T-cell (primary cell): ENCODE measurements at places on chromosomes 5 and 9. TPM values are rescaled to one million over a fixed set of nuclear protein-coding genes. Genes with fewer than 3 reads are reported as not detected.
A peak's percentile ranks its signal among the peaks of the same experiment; 100 is the strongest.

GRCh38 chr9:87554171-87554910, 56.7 kb downstream of the DAPK1 start:
- no peak for DNase-seq

GRCh38 chr9:130219661-130220096, 45.9 kb upstream of the HMCN2 start:
- DNase-seq = no peak

GRCh38 chr5:149452007-149452664, 73.0 kb upstream of the IL17B start:
- no peak for DNase-seq

Gene SNX24
- total RNA-seq = 3.8 TPM

DNA sequence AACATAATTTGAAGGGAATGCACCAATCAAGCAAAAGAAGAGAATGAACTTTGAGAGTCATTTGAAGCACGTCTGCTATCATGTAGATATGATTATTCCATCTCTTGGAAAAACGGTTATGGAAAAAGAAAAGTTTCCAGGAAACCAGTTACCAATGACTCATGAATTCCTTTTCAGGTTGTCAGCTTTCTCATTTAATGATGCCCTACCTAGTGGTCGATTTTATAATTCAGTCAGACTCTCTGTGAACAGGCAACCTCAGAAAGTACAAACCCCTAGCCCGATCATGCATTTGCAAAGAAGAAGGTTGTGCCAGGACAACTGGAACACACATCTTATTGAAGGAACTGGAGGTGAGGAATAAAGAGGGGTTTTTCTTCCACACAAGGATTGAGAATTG, 355.1 kb upstream of the GRIA1 start:
- DNase-seq = no peak

Gene ARL14EPL
- total RNA-seq = not detected

- DNase-seq = no peak
Observed at GRCh38 chr9:107750741-107751566, 261.4 kb upstream of the KLF4 start.

Gene TAF1L
- not detected for total RNA-seq

DNA sequence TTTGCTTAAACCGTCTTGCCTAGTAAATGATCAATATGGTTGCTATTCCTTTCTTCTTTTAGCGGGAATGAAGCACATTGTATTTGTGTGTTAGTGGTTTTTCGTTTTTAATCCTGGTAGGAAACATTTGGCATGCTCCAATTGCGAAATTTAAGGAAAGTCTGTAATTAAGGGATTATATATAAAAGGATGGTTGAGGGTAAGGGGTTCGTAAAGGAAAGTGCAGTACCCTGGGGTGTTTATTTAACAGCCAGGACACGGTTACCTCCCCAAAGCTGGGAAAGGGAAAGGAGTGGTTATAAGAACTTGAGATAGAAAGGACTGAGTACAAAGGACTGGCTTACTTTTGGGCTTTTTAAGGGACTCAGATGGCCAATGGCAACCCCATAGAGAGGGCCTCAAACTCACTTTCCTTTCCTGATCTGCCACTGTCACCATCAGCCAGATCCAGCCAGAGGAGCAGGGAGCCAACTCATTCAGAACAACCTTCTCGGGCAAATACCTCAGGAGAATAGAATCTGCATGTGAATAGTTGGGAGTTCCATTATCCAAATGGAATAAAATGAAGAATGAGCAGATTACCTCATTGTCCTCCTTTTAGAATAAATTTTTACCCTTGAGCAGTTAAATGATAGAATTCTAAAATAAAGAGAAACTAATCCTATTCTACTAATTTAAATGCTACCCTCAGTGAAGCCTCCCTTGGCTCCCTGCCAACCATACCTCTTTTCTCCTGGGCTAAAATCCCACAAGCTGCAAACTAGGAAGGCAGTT, 117.7 kb downstream of the SNCAIP start:
- DNase-seq = no peak

- DNase-seq = no peak
Observed at GRCh38 chr9:136337416-136338395, 10.4 kb downstream of the GPSM1 start.

DNA sequence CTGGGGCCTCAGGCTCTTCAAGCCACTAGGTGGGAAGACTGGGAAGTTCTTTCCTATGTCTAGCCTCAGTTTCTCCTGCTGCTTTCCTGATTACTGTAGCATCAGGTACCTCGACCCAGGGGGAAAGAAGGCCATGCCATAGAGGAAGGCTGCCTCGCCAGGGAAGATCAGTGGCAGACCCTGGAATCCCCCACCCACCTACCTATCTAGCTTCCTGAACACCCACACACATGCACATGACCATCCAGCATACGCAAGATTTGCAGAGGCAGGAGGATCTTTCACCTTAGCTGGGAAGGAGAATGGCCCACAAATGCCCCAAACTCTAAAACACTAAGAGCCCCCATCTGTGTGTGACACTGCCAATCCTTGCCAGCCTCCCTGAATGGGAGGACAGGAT, 8.0 kb downstream of the NR5A1 start:
- DNase-seq = no peak

DNA sequence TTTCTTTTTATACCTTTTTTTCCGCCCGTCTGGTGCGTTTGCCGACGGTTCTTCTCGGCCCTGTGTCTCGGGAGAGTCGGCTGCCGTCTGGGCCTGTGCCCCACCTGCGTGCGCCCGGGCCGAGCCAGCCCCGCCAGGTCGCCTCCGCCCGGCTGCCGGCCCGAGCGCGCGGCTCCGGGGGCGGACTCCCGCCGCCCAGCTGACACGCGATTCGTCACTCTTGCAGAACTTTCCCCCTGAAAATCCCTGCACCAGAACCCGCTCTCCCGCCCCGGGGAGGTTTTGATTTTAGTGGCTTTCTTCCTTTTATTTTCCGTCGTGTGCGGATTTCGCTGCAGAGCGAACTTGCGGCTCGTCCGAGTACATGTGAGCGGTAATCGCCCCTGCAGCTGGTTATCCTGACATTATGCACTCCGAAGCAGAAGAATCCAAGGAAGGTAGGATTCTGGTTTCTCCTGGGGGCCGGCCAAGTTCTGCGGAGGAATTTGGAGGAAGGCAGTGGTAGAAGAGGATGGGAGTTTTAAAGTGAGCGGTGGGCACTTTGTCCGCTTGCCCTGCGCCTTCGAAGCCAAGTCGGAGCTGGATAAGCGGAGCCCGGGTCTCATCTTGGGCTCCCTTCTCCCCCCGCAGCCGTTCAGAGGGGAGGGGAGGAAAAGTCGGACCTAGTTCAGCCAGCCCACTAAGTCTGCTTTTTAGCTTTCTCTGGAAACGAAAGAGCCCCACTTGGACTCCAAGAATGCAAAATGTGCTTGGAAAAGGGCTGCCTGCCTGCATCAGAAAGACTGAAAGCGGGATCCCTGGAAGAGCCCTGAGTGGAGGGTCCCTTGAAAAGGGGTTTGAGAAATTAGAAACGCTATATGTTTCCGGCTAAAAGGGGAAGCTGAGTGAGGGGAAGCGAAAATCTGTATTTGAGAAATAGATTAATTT, at the start of gene TNFAIP8:
TNFAIP8 (plus strand) TSS at position 335 of the 927 bp plus-strand sequence; CDS start at position 407, 72 bp downstream.
- peak; percentile 10 for DNase-seq

- no peak for DNase-seq
Observed at GRCh38 chr5:72012906-72013305, 94.4 kb upstream of the MAP1B start.

GRCh38 chr5:317086-317811, 4.3 kb upstream of the AHRR start:
- DNase-seq = no peak

Gene NR5A1
- total RNA-seq = 0.30 TPM

DNA sequence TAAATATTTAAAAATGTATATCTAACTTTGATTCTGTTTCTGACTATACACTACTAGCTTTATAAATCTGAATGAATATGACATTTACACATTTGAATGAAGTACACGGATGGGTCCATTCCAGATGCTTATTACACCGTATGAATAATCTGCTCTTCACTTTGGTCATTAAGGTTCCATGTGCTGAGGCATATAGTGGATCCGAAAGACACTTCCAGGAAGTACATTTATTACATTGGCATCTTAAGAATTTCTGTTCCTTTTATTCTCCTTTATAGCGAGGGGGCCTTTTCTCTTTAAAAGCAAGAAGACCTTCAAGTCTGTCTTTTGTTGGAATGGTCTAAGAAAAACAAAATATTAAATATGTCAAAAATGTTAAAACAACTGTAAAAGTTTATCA, 147.6 kb downstream of the AUH start:
- DNase-seq = no peak

DNA sequence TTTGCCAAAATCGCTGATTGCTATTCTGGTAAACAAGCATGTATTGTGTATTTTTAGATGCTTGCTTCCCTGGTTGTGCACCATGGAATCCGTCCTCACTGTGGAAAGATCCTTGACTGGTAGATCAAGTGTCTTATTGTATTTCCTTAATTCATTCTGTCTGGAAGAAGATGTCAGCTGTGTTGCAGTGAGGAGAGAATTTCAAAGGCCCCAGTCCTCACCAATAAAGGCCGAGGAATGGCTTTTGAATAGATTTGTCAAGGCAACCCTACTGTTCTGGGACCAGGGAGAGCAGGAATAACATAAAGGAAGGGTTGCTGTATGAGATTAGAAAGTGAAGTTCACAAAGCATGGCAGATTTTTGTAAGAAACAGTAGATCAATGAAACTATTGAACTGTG, 36.2 kb upstream of the POU5F2 start:
- no peak for DNase-seq

DNA sequence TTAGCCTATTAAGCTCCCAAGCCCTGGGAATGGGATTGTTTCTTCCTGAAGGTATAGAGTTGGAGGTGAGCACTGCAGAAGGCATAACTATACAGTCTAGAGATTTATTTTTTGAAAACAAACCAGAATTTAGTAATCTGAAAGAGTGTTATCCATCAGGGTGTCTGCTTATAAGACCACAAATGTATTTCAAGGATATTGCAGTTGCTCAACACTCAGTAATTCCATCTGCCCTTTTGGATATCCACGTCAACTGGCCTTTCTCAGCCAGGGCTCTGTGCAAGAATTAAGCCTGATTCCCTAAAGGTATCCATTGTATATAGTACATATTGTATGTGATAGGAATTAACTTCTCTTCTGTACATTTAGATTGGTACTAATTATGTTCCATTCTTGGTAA, 15.0 kb upstream of the IL31RA start:
- no peak for DNase-seq

Gene SHISAL2B
- not detected for total RNA-seq

- no peak for DNase-seq
Observed at GRCh38 chr5:6525910-6526309, 77.3 kb downstream of the UBE2QL1 start.

Gene MUSK
- total RNA-seq = not detected

Gene FGD3
- 201 TPM for total RNA-seq

GRCh38 chr5:173812811-173813550, 75.2 kb upstream of the CPEB4 start:
- DNase-seq = no peak

GRCh38 chr5:171601266-171601881, 181.9 kb downstream of the FGF18 start:
- DNase-seq = no peak

GRCh38 chr5:93582677-93583438, at the start of gene NR2F1:
TSS of gene NR2F1 (plus strand) at chr5:93583222. CDS start at chr5:93585024, 1,802 bp downstream.
- DNase-seq = no peak

Gene RNF180
- total RNA-seq = not detected

Gene ABO
- total RNA-seq = not detected

DNA sequence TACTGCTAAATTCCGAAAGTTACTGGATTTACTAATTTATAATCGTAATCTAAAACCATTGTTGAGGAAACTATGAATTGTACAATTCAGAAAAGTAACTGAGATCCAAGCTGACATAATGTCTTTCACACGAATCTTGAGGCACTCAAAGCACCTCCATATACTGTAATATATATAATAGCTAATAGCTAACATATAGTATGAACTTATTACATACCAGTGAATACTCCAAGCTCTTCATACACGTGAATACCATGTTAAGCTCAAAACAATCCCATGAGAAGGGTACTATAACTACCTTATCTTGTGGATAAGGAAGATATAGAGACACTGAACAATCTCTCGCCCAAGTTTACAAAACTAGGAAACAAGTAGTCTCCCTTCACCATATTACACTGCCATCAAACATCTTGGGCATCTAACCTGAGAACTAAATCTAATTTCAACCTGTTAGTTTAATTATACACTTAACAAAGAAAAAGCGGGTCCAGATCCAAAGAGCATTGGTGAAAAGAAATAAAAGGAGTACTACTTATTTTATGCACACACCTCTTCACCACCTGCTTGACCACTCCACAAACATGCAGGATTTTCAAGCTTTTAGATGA, 1.0 kb downstream of the NUDCD2 start:
- DNase-seq = no peak

DNA sequence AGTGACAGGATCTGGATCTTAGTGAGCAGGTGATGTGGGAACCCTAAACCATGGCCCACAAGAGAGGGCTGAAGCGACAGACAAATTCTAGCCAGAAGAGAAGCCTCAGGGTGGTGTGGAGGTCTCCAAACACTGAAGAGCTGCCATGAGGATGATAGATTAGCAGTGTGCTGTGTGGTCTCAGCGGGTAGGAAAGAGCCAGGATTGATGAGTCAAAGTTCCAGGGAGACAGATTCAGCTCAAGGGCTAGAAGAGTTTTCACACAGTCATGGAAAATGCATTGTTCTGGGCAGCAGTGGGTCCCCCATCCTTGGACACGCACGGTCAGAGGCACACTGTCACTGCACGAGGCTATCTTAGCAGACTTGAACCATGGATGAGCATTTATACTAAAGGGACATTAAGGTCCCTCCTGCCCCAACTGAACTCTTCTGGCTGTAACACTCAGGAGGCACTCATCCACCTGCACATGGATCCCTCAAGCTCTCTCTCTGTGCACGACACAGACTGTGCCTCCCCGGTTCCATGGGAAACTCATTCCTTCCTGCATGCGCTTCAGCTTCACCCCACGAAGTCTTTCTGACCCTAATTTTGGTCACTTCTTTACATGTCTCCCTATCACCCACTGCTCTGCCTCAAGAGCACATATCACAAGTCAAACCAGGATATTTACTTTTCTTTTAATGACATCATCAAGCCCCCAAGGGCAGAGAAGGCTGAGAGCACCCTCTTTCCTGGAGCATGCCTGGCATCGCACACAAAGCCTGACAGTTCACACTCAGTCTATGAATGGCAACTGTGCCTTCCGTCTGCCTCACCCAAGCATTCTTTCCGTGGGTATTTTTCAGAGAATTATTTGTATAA, 84.8 kb downstream of the TLE1 start:
- DNase-seq = no peak

- peak; percentile 11 for DNase-seq
Observed at GRCh38 chr5:55582256-55582655, 47.5 kb upstream of the PLPP1 start.

DNA sequence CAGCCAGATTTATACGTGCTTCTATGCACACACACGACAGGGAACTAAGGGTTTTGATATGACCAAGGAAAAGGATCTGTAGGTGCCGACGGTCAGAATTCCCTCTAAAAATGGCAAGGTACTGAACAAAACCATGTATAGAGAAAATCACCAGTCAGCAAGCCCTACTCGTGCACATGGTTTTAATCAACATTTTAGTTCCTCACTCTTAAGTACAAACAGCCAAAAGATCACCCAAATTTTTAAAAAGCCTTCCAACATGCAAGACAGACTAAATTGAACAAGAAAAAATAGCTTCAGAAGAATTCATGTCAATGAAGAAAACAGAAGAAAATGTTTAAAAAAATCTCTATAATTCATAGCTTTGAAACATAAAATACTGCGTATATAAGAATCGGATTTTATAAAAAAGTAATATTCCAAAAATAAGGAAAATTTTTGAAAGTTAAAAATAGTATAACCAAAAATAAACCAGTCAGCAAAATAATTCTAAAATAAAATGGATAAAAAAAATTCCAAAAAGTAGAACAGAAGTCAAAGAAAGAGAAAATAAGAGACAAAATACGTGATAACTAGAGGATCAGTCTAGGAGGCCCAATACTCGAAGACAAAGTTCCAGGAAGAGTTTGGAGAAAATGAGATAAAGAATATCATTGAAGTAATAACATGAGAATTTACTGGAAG, 43.0 kb upstream of the KCNV2 start:
- DNase-seq = no peak
